ENCODE measurements at places on chromosomes 6 and 20. TPM values are rescaled to one million over a fixed set of nuclear protein-coding genes. Genes with fewer than 3 reads are reported as not detected.

DNA sequence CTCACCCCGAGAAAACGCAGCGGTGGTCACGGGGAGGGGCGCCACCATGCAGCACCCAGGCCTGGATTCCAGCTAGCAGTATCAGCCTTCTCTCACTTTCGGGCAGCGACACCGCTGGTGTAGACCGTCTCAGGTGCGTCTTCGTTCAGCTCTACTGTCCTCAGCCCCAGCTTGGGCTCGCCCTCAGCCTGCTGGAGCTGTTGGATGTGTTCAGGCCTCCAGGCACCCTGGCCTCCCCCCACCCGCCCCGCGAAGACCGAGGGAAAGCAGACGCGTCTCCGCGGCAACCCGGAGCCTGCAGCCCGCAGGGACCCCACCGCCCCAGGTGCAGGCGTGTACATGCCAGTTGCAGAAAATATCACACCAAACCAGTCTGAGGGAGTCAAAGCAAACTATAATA, 60.8 kb upstream of the CARMIL1 start:
- no peak overlapping the region for H3K4me3 ChIP-seq
- no peaks in the 10 kb centered on the region for H3K27me3 ChIP-seq
- no peaks in the 10 kb centered on the region for H3K4me1 ChIP-seq
- H3K27ac ChIP-seq = no peak overlapping the region

DNA sequence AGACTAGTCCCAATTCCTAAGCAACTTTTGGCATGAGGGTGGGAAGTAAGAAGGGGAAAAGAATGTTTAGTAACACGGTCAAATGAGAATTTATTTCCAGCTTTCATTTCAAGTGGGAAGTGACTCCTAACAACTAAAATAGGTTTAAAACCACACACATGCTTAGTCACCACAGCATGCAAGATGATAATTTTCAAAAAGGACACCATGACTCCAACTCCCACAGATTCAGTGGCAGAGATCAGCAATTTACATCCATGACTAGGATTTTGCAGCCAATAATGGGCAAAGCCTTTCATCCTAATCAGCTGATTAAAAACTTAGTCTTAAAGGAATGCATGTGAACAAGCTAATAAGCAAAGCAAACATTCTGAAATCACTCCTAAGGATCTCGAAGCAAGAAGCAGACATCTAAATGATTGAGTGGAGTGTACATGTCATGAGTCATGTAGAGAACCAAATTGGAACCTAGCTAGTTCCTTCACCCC, 48.1 kb upstream of the GCLC start:
- H3K4me1 ChIP-seq = peaks cover 11% of the 10 kb centered on the region
- H3K27me3 ChIP-seq = no peaks in the 10 kb centered on the region
- no peaks in the 10 kb centered on the region for H3K36me3 ChIP-seq
- no peak overlapping the region for H3K27ac ChIP-seq
- no peak overlapping the region for H3K4me3 ChIP-seq
- DNase-seq = no peak

DNA sequence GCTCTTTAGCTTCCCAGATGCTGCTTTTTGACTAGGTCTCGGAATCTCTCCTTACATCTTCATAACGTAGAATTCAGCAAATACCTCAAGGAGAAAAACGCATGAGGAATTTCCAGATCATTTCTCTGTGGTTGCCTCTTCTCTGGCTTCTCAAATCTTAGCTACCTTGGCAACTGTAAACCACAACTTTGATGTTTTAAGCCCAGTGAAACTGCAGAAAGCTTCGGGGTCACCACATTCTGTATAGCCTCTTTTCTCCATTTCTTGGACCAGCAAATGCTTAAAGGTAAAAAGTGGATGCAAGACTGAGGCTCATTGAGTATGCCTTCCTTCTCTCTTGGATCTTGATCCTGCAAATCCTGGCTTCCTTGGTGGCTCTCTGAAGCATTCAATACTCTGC, 125.5 kb upstream of the FBXL4 start:
- no peaks in the 10 kb centered on the region for H3K36me3 ChIP-seq
- no peak overlapping the region for H3K27ac ChIP-seq
- no peak for DNase-seq
- H3K4me1 ChIP-seq = no peaks in the 10 kb centered on the region
- no peaks in the 10 kb centered on the region for H3K27me3 ChIP-seq

DNA sequence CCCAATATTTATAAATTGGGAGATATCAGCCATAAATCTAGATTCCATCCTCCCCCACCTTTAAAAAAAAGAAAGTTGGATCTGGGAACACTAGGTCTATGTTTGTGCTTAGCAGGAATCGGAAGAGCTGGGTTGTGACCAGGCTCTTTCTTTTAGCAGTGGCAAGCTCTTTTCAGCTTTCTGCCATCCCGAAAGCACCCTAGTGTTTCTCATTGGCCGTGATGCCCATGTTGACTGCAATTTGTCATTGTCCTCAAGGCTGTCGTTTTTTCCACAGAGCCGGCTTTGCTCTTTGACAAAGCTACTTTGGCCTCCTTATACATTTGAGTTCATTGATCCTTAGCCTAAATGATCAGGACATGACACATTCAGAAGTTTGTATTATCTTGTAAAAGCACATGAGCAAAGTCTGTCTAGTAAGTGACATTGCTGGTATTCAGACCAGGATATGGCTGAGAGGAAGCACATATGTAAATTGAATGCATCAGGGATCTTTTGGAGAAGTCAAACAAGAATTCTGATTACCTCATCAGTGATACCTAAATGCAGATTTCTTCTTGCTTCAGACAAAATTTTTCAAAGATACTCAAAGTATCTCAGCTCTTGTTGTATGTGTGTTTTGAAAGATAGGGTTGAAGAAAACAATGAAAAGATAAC, 50.1 kb downstream of the CARMIL1 start:
- H3K4me3 ChIP-seq = no peak overlapping the region
- no peaks in the 10 kb centered on the region for H3K27me3 ChIP-seq
- H3K36me3 ChIP-seq = no peaks in the 10 kb centered on the region
- peaks cover 24% of the 10 kb centered on the region for H3K4me1 ChIP-seq
- DNase-seq = no peak
- H3K27ac ChIP-seq = no peak overlapping the region

- DNase-seq = no peak
- H3K27ac ChIP-seq = no peak overlapping the region
- H3K4me1 ChIP-seq = no peaks in the 10 kb centered on the region
- H3K36me3 ChIP-seq = no peaks in the 10 kb centered on the region
Observed at GRCh38 chr6:161010418-161010817, 18.8 kb downstream of the MAP3K4 start.

DNA sequence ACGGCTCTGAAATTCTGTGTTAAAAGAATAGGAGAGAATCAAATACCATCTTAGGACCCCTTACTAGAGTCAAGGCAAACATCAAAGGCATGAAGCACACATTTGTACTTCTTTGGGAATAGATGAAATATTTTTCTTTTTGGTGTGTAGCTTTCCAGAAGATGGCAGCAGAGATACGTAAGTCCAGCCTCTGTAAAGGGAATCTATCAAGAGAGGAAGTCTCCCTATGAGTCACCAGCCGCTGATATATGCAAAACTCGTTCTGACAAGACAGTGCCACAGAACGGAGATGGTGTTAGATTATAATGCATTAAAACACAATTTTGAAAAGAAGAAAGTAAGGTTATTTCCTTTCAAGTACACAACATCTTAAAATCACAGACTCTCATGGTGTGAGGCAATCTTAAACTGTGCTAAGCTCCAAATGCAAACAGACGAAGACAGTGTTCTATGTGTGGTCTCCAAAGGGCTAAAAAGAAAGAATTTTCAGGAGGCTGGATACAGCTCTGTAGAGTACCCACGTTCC, 120.0 kb upstream of the AGPAT4 start:
- H3K36me3 ChIP-seq = no peaks in the 10 kb centered on the region
- H3K4me1 ChIP-seq = no peaks in the 10 kb centered on the region
- no peak overlapping the region for H3K4me3 ChIP-seq
- no peaks in the 10 kb centered on the region for H3K27me3 ChIP-seq

GRCh38 chr20:14378326-14378725, 40.9 kb upstream of the FLRT3 start:
- no peaks in the 10 kb centered on the region for H3K27me3 ChIP-seq
- H3K27ac ChIP-seq = no peak overlapping the region
- no peaks in the 10 kb centered on the region for H3K36me3 ChIP-seq
- no peak for DNase-seq
- peaks cover 19% of the 10 kb centered on the region for H3K4me1 ChIP-seq
- H3K4me3 ChIP-seq = no peak overlapping the region

- DNase-seq = no peak
- no peaks in the 10 kb centered on the region for H3K4me1 ChIP-seq
- no peak overlapping the region for H3K27ac ChIP-seq
- H3K4me3 ChIP-seq = no peak overlapping the region
Observed at GRCh38 chr20:63314566-63315239, 21.7 kb downstream of the COL20A1 start.

- H3K36me3 ChIP-seq = no peaks in the 10 kb centered on the region
- H3K4me3 ChIP-seq = no peak overlapping the region
- H3K4me1 ChIP-seq = peaks cover 21% of the 10 kb centered on the region
- no peaks in the 10 kb centered on the region for H3K27me3 ChIP-seq
Observed at GRCh38 chr6:3746119-3746691, 5.3 kb downstream of the PXDC1 start.

GRCh38 chr20:38550274-38550673, 30.7 kb upstream of the ADIG start:
- no peak overlapping the region for H3K27ac ChIP-seq
- no peak overlapping the region for H3K4me3 ChIP-seq
- peaks cover 7% of the 10 kb centered on the region for H3K36me3 ChIP-seq
- no peaks in the 10 kb centered on the region for H3K27me3 ChIP-seq
- H3K4me1 ChIP-seq = peaks cover 11% of the 10 kb centered on the region

GRCh38 chr6:148987982-148988381, 241.2 kb downstream of the UST start:
- no peak for DNase-seq
- no peak overlapping the region for H3K4me3 ChIP-seq
- no peaks in the 10 kb centered on the region for H3K27me3 ChIP-seq
- H3K4me1 ChIP-seq = no peaks in the 10 kb centered on the region

DNA sequence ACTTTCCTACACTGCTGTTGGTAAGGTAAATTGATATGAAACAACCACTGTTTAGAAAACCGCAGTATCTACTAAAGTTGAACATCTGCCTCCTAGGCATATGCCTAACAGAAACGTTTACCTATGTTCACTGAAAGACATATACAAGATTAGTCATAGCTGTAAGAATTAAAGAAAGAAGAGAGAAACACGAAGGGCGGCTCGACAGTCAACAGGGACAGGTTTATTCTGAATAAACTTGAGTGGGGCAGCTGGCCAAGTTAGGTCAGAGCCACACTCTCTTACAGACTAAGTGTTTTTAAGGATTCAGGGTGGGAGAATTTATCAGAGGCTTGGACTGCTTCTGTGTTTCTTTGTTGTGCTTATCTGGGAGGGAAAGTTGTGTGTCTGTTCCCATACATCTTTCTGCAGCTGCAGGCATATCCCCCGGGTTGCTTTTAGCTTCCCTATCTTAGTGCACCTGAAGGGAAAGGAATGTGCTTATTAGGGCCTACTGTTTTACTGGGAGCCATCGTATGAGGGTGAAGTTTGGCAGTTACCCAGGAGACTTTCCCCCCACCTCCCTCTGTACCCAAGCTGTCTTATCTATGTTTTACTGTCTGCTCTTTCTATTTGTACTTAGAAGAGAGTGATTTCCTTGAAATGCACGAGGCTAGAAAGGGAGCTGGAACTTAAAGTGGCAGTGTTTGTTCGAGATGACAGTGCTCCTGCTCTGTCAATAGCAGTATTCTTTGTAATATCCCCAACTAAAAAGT, 20.4 kb downstream of the PROCR start:
- H3K36me3 ChIP-seq = no peaks in the 10 kb centered on the region
- H3K27ac ChIP-seq = peak overlapping the region; percentile 29
- H3K4me3 ChIP-seq = no peak overlapping the region
- H3K27me3 ChIP-seq = no peaks in the 10 kb centered on the region
- H3K4me1 ChIP-seq = peaks cover 55% of the 10 kb centered on the region

DNA sequence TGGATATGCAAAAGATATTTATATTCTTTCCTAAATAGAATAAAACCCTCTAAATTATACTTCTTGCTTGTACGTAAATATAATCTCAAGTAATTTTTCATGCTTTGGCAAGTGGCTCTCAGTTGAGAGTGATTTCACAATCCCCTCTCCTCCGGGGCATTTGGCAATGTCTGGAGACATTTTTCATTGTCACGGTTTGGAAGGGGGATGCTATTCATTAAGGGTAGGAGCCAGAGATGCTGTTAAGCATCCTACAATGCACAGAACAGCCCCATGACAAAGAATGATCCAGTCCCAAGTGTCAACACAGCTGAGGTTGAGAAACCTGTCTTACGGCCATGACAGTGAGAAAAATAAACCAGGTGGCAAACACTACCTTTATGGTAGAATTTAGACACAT, 75.7 kb downstream of the AGPAT4 start:
- H3K27ac ChIP-seq = no peak overlapping the region
- H3K36me3 ChIP-seq = no peaks in the 10 kb centered on the region
- no peak for DNase-seq
- no peak overlapping the region for H3K4me3 ChIP-seq
- no peaks in the 10 kb centered on the region for H3K27me3 ChIP-seq

GRCh38 chr6:13300643-13301590, 27.4 kb downstream of the TBC1D7 start:
- H3K4me1 ChIP-seq = no peaks in the 10 kb centered on the region
- H3K27me3 ChIP-seq = no peaks in the 10 kb centered on the region
- DNase-seq = no peak
- no peak overlapping the region for H3K4me3 ChIP-seq

DNA sequence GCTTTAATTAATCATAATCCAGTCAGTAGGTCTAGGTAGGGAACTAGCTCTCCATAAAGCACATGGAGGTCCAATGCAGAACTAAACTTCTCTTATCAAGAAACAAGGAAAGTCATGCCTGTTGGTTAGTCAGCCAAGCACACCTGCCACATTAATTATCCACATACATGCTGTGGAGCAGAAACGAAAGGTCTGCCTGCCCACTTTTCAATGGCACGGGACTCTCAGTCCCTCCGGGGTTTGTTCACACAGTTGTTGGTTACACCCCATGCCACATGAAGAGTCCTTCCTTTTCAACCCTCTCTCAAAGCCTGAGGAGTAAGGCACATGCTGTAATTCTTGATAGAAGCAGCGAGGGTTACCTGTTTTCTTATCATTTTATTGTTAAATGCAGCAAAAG, 1096.4 kb upstream of the MAP3K7 start:
- H3K4me3 ChIP-seq = no peak overlapping the region
- H3K36me3 ChIP-seq = no peaks in the 10 kb centered on the region
- no peaks in the 10 kb centered on the region for H3K27me3 ChIP-seq
- H3K27ac ChIP-seq = no peak overlapping the region
- DNase-seq = no peak
- H3K4me1 ChIP-seq = no peaks in the 10 kb centered on the region

GRCh38 chr6:33428224-33428965, 8.5 kb downstream of the SYNGAP1 start:
- peak overlapping the region; percentile 87 for H3K27ac ChIP-seq
- H3K27me3 ChIP-seq = no peaks in the 10 kb centered on the region
- no peaks in the 10 kb centered on the region for H3K36me3 ChIP-seq
- peak; percentile 64 for DNase-seq

GRCh38 chr6:129481706-129482105, 228.3 kb downstream of the ARHGAP18 start:
- no peaks in the 10 kb centered on the region for H3K36me3 ChIP-seq
- no peaks in the 10 kb centered on the region for H3K27me3 ChIP-seq
- H3K4me3 ChIP-seq = no peak overlapping the region
- H3K4me1 ChIP-seq = no peaks in the 10 kb centered on the region

The ESF1 gene
- 21.3 TPM for total RNA-seq

The CBFA2T2 gene
- total RNA-seq = 30.6 TPM

The POU3F2 gene
- total RNA-seq = not detected

The PRR18 gene
- total RNA-seq = 0.95 TPM

The ARMH2 gene
- total RNA-seq = not detected

The ENPP1 gene
- total RNA-seq = 4.6 TPM

The ETV7 gene
- total RNA-seq = 0.52 TPM

The CST3 gene
- total RNA-seq = 777 TPM

The SLC32A1 gene
- total RNA-seq = not detected

The PAK5 gene
- total RNA-seq = not detected

The LINC00237 gene
- 1.8 TPM for total RNA-seq
